Stimulated activated CD4-positive, alpha-beta T cell treated with anti-CD3 and anti-CD28 coated beads, Interleukin-2, amount 100 ng/mL, for 48 hours (primary cell): ENCODE measurements at places on chromosomes 2 and 18.

GRCh38 chr2:128732976-128733431 lies 414.3 kb upstream of the HS6ST1 start:
- no peak for DNase-seq

DNA sequence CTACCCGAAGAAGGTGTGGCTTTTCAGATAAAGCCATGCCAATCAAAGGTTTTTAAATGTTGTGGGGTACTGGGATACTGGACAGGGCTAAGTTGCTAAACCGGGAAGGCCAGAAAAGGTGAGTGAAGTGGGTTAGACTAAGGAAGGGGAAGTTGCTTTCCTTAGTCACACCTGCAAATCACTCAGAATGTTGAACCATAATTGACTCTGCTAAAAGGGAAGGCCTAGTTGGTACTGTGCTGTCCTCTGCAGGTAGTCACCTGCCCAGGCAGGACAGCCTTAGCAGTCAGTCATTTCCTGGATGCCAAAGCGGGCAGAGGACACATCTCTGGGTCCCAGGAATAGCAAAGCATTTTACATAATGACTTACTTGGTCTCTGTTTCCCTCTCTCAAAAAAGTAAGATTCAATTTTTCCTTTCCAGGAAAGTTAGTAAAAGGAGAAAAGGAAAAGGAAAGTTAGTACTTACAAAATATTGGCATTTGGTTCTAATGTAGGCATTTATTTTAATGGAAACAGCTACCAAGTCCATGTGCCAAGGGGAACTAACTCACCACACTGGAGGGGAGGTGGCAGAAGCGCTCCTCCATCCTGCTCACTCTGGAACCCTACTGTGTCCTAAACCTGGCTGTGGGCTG lies 60.3 kb downstream of the RFTN2 start:
- no peak for DNase-seq

DNA sequence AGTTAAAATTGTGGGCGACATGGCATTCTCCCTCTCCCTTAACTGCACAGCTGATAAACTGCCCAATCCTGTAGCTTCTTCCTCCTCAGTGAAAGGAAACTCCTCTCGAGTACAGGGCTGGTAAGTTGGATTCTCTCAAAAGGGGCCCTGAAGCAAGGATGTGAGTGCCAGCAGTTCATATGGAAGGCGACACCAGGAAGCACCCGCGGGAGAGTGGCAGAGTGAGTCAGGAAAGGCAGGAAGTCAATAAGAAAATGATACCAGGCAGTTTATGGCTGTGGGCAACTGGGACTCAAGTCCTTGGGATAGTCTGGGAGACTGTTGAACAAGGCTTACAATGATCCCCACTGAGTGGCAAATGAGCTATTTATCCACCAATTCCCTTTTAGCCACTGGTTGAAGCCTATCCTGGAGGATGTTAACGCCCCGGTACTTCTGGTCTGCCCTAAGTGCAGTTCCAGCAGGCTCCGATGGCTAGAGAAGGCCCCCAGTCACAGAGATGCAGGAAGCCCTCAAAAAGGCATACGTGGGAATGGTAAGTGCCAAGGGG lies 34.8 kb downstream of the ABHD3 start:
- no peak for DNase-seq

- no peak for DNase-seq
Measured at GRCh38 chr2:26174691-26175465, 2.0 kb downstream of the GAREM2 start.

DNA sequence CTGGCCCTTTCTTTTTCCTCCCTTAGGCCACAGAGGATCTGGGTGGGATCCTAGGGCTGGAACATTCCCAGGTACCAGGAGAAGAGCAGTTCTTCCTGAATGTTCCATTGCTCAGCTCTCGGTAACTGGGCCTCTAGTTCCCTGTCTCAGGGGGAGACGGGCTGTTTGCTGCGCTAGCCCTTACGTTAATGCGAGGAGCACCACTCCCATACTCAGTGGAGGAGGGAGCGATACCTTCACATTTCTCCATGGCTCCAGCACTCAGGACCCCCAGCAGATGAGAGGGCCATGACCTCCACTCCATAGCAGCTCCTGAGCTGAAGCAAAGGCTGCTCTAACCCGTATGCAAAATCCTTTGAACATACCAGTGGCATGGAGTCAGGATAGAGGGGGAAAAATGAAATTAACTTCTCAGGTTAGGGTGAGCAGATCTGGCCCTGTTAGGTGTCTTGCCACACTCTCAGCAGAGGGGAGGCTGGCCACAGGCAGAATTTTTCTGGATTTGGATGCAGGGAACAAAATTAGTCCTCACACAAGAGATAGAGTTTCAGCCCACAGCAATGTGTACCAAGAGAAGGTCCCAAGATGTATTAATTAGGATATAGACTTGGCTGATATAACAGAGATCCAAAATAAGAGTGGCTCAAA lies 206.7 kb downstream of the ZFP36L2 start:
- DNase-seq = no peak

GRCh38 chr2:86000131-86000937 lies 105.4 kb downstream of the POLR1A start:
- DNase-seq = no peak

- DNase-seq = no peak
Measured at GRCh38 chr2:19532547-19533196, 174.2 kb upstream of the OSR1 start.

- DNase-seq = no peak
Measured at GRCh38 chr2:173458991-173459780, 104.5 kb downstream of the CDCA7 start.

DNA sequence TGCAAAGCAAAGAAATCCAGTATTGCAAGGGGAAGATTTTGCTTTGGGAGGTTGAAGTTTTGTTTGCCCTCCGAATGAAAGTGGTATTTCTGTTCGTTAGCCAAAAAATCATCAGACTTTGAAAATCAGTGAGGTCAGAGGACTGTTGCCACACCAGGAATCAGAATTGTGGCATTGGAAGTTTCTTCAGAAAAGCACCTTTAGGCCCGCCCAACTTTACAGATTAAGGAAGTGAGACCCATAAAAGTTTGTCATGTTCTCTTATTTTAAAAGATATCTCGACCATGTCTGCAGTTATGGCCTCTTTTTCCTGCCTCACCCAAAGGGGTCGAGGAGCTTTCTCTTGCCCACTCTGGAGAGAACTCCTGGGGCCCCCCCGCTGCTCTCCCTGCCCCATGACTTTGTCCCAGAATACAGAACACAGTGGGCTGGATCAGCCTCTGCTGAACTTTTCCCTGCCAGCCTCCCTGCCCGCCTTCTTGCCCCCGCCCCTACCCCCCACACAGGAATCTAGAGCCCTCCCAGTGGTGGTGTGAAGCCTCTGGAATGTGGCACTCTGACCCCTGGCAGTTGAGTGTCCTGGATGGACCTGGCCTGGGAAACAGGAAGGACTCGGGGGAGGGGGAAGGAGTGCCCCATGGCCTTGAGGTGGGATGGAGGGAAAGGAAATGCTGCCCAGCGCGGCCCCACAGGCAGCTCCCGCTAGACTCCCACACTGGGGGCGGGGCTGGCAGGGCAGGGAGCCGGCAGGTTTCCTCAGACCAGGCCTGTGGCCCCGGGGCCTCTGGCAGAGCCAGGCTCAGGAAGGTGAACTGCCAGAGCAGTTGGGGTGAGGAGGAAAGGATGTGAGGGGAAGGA lies 25.3 kb downstream of the CRIM1 start:
- DNase-seq = no peak

GRCh38 chr18:55856679-55857078 lies 268.7 kb upstream of the TCF4 start:
- DNase-seq = no peak

DNA sequence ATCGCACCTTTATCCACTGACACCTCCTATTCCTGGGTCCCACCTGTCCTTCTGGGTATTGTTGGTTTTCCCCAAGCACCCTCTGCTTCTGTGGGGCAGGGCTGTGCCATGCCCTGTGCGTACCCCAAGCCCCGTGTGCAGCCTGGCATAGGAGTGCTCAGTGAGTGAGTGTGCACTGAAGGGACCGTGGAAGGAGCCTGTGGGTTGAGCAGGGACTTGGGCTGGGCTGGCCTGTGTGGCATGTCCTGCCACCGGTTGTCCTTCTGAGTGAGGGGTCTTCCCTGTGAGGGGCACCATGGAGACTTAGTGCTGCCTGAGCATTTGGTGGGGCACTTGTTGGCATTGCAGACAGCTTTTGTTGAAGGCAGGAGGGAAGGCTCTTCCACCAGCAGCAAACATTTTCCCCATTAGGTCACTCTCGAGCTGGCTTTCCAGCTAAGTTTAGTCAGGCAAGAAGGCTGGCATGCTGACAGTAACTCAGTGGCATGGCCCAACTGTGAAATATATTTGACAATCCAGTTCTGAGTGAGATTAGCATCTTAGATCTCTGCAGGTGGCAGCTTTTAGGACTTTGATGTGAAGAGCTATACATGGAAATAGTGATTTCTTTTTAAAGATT lies 64.7 kb downstream of the LPIN1 start:
- no peak for DNase-seq

DNA sequence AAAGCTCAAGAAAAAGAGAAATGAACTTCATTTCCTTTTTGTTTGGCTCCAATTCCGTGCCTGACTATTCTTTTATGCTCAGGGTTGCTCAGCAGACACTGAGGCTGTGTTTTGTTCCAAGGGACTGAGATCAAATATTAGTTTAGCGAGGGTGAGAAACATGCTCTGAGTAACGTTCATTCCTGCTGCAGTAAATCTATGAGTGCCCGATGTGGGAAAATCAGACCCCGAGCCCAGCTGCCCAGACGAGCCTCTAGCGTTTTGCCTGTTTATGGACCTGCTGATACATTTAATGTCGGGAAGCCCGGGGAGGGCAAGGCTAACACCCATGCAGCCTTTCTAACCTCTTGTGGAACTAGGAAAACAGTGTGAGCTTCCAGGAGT lies 119.2 kb downstream of the VAPA start:
- DNase-seq = no peak

GRCh38 chr2:138446043-138446442 lies 55.5 kb upstream of the SPOPL start:
- no peak for DNase-seq

- DNase-seq = no peak
Measured at GRCh38 chr2:234684466-234684865, 187.6 kb upstream of the ARL4C start.

GRCh38 chr2:70897203-70897976 lies 38.3 kb upstream of the ATP6V1B1 start:
- DNase-seq = no peak

GRCh38 chr2:178845566-178846457 lies 38.6 kb upstream of the TTN start:
- no peak for DNase-seq

- DNase-seq = peak; percentile 21
Measured at GRCh38 chr2:213015387-213016165, 135.8 kb downstream of the IKZF2 start.

DNA sequence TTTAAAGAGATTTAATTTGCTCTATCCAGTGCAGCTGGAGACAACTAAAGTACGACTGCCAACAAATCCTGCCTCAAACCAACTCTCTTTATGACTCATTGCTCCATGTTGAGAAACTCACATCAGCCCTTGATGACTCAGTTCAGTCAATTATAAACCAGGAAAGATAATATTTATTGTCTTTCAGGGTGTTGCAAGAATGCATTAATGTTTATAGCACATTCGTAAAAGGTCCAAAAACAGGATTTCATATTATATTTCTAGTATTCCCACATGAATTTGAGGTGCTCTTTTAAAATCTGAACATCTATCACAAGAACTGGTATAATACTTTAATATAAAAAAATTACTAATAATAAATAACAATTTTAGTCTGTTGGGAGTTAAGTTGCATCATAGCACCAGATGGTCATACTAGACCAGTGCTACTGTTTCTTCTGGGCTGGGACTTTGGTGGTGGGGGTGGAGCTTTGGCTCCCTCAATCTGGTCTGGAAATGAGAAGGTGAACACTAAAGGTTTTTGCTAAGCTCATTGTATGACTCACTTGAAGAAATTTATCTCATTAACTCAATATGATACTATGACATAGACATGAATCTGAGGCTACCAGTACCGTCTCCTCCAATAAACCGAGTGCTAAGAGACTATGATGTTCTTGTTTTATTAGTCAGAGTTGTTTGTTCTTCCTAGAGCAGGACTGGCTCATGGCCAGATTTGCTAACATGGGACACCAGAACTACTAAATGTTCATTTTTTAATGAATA lies 26.6 kb upstream of the MAP3K20 start:
- DNase-seq = peak; percentile 26

DNA sequence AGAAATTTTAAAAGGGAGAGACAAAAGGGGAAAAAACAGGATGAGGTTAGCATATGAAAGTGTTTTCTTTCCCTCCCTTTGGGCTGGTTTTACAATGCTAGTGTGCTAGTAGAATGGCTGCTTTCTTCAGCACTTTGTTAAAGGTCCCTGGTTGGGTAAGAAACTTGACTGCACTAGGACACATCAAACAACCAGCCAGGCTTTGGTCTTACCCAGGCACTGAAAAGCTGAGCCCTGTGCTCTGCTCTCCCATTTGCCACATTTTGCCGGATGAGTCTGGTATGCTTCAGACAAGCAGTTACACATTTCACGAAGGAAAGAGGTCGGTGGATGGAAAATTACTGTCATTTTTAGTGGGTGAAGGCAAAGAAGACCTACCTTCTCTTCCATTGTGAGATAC lies 242.0 kb downstream of the DPP10 start:
- DNase-seq = no peak

DNA sequence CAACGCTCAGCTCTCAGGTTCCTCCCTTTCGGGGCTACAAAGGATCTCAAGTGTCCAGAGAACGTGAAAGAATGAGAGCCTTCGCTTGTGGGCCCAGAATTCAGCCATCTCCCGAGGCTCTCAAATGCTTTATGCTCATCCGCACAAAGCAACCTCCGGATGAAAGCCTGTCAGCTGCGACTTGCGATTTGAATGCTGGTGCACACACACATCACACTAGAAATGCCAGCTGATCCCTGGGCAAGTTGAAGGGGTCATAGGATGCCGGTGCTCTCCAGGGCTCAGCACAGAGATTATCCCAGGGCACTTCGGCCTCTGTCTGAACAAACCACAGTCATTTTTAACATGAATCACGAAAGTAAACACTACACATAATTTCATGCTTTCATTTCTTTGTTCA lies 141.8 kb upstream of the MYT1L start:
- DNase-seq = no peak

- no peak for DNase-seq
Measured at GRCh38 chr2:17583166-17583565, 42.7 kb downstream of the VSNL1 start.
